ENCODE measurements at places on chromosomes 16 and 17. TPM values are rescaled to one million over a fixed set of nuclear protein-coding genes. Genes with fewer than 3 reads are reported as not detected.

DNA sequence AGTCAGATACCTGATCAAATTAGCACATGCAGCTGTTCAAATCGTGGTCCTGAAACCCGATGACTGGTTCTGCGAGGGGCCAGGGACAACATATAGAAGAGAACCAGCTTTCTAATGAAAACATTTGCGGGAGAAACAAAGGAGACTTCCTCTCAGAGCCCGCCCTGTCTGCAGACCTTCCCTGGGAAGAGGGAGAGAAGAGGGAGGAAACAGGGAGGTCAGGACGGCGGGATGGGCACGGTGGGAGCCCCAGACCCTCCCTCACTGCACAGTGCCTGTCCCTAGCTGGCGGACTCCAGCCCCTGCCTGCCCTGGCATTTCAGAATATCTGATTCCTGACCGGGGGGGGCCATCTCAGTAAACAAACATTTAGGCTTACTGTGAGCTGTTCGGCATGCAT is 317.3 kb downstream of the FOXL1 start:
- no peaks in the 10 kb centered on the region for H3K4me1 ChIP-seq
- no peak for DNase-seq
- H3K36me3 ChIP-seq: no peaks in the 10 kb centered on the region
- H3K27me3 ChIP-seq: no peaks in the 10 kb centered on the region
- no peak overlapping the region for H3K27ac ChIP-seq

DNA sequence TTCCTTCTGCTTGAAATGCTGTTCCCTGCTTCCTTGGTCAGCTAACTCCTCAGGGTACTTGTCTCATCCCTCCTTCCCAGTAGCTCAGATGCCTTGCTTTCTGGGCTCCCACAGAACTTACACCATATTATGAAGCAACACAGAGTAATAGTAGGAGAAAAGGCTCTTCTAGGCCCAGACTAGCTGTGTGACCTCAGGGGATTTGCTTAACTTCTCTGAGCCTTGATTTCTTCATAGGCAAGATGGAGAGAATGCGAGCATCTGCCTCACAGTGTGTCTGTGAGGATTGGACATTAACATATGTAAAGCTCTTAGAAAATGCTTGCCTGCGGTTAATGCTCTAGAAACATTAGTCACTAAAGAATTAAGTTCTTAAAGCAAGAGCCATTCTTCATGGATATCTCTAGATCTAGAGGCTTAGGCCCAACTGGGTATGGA is 22.3 kb upstream of the PECAM1 start:
- DNase-seq: no peak
- H3K4me3 ChIP-seq: no peak overlapping the region
- no peak overlapping the region for H3K27ac ChIP-seq
- no peaks in the 10 kb centered on the region for H3K36me3 ChIP-seq

DNA sequence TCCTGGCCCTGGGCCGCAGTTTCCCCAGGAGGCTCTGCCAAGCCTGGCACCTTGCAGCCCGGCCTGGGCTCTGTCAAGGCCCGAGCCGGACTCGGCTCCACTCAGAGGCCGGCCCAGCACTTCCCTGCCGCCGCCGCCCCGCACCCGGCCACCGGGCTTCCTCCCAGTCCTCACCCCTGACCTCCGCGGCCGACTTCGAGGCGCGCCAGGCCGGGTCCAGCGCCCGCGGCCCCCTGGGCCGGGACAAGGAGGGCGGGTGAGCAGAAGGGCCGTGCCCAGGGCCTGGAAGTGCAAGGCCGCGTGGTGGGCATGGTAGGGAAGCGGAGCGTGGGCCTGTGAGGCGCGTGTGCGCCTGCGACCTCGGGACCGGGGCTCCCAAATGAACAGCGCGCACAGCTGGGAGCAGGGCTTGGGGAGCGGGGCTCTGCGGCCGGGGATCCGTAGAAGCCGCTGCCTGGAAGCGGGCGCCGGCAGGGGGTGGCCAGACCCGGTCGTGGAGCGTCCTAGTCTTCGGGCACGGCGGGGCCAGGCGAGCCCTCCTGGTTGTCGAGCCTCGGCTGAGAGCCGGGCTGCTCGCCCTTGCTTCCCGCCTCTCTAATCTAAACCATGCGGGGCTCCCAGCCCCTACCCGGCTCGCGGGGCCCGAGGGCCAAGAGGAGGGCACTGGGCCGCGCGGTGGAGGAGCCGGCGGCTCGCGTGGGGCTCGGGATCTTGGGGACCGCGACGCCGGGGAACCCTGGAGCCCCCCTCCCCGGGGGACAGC is 503 bp upstream of the TBX4 start:
- H3K36me3 ChIP-seq: no peaks in the 10 kb centered on the region
- no peaks in the 10 kb centered on the region for H3K4me1 ChIP-seq

DNA sequence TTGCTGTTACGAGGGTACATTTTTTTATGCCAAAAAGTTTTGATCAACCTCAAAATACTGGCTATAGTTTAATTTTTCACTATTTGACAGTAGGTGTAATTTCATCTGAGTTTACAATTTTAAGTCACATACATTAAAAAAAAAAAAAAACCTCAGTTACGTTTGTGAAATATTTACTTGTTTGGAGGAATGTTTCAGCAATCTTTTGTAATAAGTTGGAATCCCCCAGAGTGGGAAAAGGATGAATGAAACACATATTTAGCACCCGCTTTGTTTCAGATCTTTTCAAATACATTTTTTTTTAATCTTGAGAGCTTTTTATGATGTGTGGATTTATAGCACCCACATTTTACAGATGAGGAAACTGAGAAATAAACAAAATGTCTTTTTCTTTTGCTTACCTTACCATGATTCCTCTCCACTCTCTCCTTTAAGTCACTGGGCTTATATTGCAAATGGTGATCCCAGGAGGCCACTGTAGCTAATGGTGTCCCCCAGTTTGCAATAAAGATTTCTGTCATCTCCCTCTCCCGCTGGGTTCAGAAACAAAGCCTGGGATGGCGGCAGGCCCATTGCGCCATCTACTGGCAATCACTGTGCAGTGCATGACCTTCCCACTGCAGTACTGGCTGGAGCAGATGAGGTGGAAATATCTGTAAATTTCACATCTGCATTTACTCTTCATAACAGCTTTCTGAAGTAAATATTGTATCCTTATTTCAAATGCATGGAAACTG is 27.7 kb downstream of the TBC1D3B start:
- H3K4me1 ChIP-seq: no peaks in the 10 kb centered on the region
- H3K27ac ChIP-seq: no peak overlapping the region
- H3K27me3 ChIP-seq: no peaks in the 10 kb centered on the region
- H3K4me3 ChIP-seq: no peak overlapping the region
- H3K36me3 ChIP-seq: no peaks in the 10 kb centered on the region

GRCh38 chr17:4136373-4136772 is 6.5 kb downstream of the ZZEF1 start:
- no peak for DNase-seq
- no peak overlapping the region for H3K4me3 ChIP-seq
- H3K36me3 ChIP-seq: no peaks in the 10 kb centered on the region
- no peaks in the 10 kb centered on the region for H3K27me3 ChIP-seq

DNA sequence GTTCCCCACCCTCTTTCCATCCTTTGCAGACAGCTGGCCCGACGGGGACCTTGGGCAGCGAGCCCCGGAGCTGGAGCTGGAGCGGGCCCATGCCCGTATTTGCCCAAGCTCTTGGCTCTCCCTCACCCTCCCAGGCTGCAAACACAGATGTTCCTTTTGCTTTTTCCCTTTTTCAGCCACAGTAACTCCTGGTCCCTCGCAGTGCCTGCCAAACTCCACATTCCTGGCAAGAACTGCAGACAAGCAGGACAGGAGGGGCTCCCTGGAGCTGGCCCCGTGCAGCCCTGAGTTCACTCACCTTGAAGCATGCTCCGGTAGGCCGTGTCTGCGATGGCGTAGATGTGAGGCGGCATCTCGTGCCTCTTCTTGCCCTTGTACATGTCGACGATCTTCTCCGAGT is 33.9 kb downstream of the MYH11 start:
- no peaks in the 10 kb centered on the region for H3K4me1 ChIP-seq
- no peaks in the 10 kb centered on the region for H3K36me3 ChIP-seq
- no peak for DNase-seq
- no peak overlapping the region for H3K27ac ChIP-seq
- no peak overlapping the region for H3K4me3 ChIP-seq
- H3K27me3 ChIP-seq: no peaks in the 10 kb centered on the region

DNA sequence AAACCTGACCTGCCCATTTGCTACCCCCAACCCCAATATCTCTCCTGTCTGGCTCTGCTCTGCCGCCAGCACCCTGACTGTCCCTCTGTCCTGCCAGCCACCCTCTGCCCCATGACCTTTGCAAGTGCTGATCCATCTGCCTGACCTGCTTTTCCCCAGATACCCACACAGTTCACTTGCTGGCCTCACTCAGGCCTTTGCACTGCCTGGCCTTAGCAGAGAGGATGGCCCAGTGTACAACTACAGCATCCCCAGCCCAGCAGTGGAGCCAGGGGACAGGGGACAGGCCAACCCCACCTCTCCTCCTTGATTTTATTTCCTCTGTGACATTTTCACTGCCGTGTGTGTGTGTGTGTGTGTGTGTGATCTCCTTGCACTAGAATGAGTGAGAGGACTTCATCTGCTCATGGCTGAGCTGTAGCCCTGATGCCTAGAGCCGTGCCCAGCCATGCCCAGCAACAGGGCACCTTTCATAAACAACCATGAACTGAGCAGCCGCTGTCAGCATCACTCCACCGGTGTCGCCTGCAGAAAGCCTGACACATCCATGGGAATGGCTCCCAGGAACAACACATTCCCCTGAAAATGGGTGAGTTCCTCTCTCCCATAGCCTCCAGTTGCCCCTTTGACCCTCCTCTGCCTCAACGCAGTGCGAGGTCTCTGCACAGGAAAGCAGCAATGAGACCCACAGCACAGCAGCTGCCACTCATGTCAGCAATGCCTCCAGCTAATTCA is 36.0 kb upstream of the RBFOX3 start:
- no peaks in the 10 kb centered on the region for H3K27me3 ChIP-seq
- no peak overlapping the region for H3K27ac ChIP-seq
- no peaks in the 10 kb centered on the region for H3K36me3 ChIP-seq
- no peak overlapping the region for H3K4me3 ChIP-seq

DNA sequence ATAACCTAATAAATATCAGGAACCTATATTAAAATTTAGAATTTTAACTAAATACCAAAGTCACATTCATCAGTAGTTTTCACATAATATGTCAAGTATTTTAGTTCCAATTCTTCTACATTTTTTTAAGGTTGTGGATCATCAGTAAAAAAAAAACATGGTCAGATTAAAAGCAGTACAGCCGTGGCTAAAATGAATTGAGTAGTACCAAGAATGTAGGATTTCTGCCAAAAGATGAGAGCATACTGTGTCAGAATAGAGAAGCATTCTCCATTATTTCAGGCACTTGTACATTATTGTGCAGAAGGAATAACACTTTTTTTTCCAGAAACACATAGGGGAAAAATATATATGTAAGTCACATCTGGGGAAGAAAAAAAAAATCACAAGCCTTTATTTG is 1176.1 kb downstream of the CDH11 start:
- H3K36me3 ChIP-seq: no peaks in the 10 kb centered on the region
- H3K27ac ChIP-seq: no peak overlapping the region
- no peaks in the 10 kb centered on the region for H3K27me3 ChIP-seq
- no peak for DNase-seq
- H3K4me1 ChIP-seq: no peaks in the 10 kb centered on the region

DNA sequence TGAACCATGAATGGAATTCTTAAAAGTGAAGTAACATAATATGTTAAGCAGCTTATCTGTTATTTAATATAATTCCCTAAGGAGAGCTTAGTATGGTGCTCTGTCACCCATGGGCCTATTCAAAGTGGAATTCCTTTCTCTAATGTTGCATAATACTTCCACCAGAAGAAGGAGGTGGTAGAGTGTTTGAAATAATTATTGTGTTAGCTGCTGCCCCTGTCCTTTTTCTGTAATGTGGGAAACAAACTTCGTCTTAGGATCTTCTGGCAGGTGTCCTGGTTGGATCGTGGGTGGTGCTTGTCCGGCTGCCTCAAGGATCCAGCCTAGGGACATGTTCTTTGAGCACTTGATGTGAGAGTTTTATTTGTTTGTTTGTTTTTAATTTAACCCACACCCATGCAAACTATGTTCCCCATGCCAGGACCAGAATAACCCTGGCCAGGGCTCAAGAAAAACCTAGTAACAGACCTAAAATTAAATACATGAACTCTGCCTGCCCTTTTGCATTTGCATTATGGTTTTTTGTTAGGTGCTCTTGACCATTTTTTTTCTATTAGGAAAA is 46.1 kb downstream of the ZNRF1 start:
- H3K36me3 ChIP-seq: no peaks in the 10 kb centered on the region

DNA sequence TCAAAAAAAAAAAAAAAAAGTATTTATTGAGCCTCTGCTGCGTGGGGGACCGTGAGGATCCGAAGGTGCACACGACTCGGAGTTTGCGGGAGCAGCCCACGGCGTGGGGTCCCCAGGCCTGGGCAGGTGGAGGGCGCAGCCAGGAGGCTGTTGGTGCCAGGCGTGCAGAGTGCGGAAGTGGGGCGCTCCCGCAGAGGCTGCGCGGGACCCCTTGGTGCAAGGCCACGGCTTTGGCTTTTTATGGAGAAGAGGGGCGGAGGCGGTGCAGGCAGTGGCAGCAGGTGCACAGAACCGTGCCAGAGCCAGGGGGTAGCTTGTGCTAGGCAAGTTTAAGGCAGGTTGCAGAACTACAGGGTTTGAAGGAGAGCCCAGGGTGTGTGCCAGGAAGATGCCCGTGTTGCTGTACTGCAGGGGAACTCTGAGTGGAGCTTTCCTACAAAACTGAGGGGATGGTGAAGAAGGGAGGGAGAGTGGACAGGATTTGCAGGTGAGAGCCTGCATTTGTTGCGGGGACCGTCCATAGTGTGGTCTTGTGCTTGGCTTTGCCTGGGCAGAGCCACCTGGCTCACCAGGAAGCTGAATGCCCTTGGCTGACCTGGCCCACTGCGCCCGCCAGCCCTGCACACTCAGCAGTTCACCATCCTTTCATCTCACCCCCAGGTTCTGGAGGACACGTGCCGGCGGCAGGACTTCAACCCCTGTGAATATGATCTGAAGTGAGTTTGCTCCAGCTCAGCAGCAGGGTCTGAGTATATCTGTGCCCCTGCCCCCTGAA is 1.3 kb downstream of the ASPSCR1 start:
- DNase-seq: no peak
- no peak overlapping the region for H3K4me3 ChIP-seq
- H3K27me3 ChIP-seq: no peaks in the 10 kb centered on the region
- H3K27ac ChIP-seq: no peak overlapping the region
- peaks cover 28% of the 10 kb centered on the region for H3K4me1 ChIP-seq

HS3ST3A1 gene
- polyA plus RNA-seq: 2.5 TPM

FBXO31 gene
- 27.4 TPM for polyA plus RNA-seq

FOXK2 gene
- 8.2 TPM for polyA plus RNA-seq

GRAP gene
- 36.2 TPM for polyA plus RNA-seq

KIAA0753 gene
- polyA plus RNA-seq: 1.8 TPM

KRTAP17-1 gene
- not detected for polyA plus RNA-seq
